ENCODE measurements at places on chromosomes 12 and 14. TPM values are rescaled to one million over a fixed set of nuclear protein-coding genes. Genes with fewer than 3 reads are reported as not detected.

The IGFBP6 gene
- total RNA-seq = 2.0 TPM

The CD163 gene
- total RNA-seq = 4.4 TPM

The BCAT1 gene
- 11.6 TPM for total RNA-seq

The KRT82 gene
- total RNA-seq = not detected

The HVCN1 gene
- 21.0 TPM for total RNA-seq

The MUCL1 gene
- not detected for total RNA-seq

The SLCO1B1 gene
- total RNA-seq = not detected

The NKX2-1 gene
- total RNA-seq = not detected

The JDP2 gene
- total RNA-seq = 1.6 TPM

The TMEM117 gene
- 1.0 TPM for total RNA-seq

The ZDHHC22 gene
- total RNA-seq = not detected

The KHNYN gene
- 105 TPM for total RNA-seq

Data from activated naive CD8-positive, alpha-beta T cell treated with anti-CD3 and anti-CD28 coated beads, Interleukin-2, amount 10 ng/mL, durations not matched to agents 7 days and 5 days (primary cell).